ENCODE measurements at places on chromosomes 16 and 17. TPM values are rescaled to one million over a fixed set of nuclear protein-coding genes. Genes with fewer than 3 reads are reported as not detected.

The PSMD7 gene
- total RNA-seq = 116 TPM

The TNFRSF13B gene
- total RNA-seq = not detected

The OR4D1 gene
- total RNA-seq = not detected

The SYCE1L gene
- total RNA-seq = 1.9 TPM

The CEMP1 gene
- not detected for total RNA-seq

The SOST gene
- total RNA-seq = not detected

The FBXW10B gene
- total RNA-seq = 0.22 TPM

The TBC1D26 gene
- total RNA-seq = not detected

The CSH1 gene
- total RNA-seq = not detected

The KRT40 gene
- not detected for total RNA-seq

The LRRC37A gene
- total RNA-seq = 2.9 TPM

The PRR35 gene
- total RNA-seq = 0.07 TPM

The EMP2 gene
- total RNA-seq = 37.6 TPM

The TSPAN10 gene
- 0.14 TPM for total RNA-seq

The SLC22A31 gene
- total RNA-seq = 0.07 TPM

The SLC35B1 gene
- 58.4 TPM for total RNA-seq

The SLC5A11 gene
- total RNA-seq = not detected

The BFAR gene
- total RNA-seq = 153 TPM

The ORC6 gene
- 25.9 TPM for total RNA-seq

The PRSS53 gene
- total RNA-seq = 1.1 TPM

The SLFN14 gene
- total RNA-seq = not detected

The CBX1 gene
- total RNA-seq = 72.4 TPM

The COX6A2 gene
- total RNA-seq = not detected

The GPRC5C gene
- not detected for total RNA-seq

The KRTAP1-5 gene
- not detected for total RNA-seq

Measured in thoracic aorta endothelial cell (primary cell).